Foreskin keratinocyte (primary cell): ENCODE measurements at places on chromosomes 3 and 15. TPM values are rescaled to one million over a fixed set of nuclear protein-coding genes. Genes with fewer than 3 reads are reported as not detected.

- no peak for DNase-seq
These were observed 37.4 kb upstream of the ARPP21 start for GRCh38 chr3:35601959-35602358.

- no peak for DNase-seq
These were observed 17.6 kb downstream of the VGLL4 start for GRCh38 chr3:11626084-11626463.

LOXL1 gene
- polyA plus RNA-seq: 9.7 and 14.9 TPM in 2 replicates

DNA sequence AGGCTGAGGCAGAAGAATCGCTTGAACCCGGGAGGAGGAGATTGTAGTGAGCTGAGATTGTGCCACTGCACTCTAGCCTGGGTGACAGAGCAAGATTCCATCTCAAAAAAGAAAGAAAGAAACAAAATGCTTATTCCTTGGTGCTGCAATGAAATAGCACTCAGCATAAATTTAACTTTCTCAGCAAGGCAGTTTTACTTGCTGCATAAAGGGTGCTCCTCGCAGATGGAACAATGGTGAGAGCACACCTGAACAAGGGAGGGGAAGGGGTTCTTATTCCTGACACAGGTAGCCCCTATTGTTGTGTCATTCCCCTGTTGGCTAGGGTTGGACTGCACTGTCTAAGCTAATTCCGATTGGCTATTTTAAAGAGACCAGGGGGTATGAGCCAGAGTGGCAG lies 17.1 kb downstream of the PAK2 start:
- no peak for DNase-seq

GRCh38 chr15:70121624-70122302 lies 24.0 kb upstream of the TLE3 start:
- DNase-seq: no peak

KCNMB2 gene
- not detected in 2 replicates for polyA plus RNA-seq

GRCh38 chr3:13322324-13322723 lies 97.8 kb downstream of the NUP210 start:
- DNase-seq: no peak

- no peak for DNase-seq
These were observed 16.0 kb downstream of the RUBCN start for GRCh38 chr3:197720694-197721093.

DNA sequence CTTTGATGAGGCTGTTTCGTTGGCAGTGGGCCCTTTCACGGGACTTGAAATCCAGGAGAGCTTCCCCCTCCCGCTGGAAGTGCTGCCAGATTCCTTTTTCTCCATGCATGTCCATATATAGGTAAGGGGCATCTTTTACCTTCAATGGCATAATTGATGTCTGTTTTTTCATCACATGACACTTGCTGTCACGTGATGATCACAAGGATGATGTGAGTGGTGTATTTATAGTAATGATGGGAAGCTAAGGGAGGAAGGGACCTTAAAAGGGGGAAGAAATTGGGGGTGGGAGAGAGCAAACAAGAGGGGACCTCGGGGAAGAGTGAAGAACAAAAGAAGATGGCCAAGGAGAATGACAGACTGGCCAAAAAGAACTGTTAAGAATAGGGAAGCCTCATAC lies 11.3 kb upstream of the SUSD5 start:
- DNase-seq: no peak

DNA sequence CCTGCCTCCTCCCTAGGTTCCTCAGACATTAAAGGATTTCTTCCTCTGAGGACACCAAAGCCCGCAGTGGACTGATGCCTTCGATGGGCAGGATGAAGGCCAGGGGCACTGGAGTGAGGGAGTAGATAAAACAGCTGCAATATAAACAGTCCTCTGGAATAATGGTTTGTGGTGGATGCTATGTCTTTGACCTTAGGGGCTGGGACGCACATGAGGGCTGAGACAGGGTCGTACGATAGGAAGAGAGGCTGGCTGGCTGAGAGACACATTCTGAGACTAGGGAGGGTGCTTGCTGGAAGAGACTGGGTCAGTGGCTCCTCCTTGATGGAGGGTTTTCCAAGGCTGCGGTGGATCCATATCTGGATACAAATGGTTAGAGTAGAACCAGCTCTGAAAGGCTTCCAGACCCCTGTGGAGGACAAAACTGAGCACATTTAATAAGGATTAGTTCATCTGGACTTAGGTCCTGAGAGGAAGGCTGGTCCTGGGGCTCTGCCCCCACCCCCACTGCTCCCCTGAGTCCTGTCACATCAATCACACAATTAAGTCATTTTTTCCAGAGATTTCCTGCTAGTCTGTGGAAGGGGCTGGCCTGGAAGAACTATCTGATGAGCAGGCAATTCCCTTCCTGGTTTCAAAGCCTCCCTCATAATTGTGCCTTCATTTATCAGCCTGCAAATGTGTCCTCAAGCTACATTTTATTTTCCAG lies 15.8 kb downstream of the TBC1D21 start:
- no peak for DNase-seq

NRROS gene
- 0.12 and 0.19 TPM in 2 replicates for polyA plus RNA-seq

AGTR1 gene
- polyA plus RNA-seq: not detected in 2 replicates

DNA sequence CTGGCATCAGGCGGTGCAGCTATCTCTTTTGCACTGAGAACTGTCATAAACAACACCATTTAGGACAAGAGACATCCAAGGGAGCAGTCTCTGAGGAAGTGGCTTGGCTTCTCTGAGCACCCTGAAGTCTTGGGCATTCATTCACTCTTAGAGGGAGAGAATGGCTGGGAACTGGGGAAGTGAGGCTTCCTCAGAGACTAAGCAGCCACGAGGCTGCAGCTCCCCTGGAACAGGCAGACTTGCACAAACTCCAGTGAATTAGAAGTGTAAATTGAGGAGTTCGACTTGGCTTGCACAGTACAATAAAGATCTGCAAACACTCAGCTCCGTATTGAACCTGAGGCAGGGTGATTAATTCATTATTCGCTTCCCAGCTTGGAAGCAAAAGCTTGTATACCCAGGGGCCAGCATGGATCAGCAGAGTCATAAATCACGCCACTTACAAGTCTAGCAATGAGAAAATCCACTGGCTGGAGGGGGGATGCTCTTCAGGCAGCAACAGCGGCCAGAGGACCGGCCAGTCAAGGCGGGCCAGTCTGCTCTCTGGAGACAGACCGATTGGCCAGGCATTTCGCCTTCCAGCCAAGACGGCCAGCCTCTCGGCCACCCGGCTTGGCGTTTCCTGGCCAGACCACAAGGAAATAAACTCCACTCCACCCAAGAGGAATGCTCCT lies 118.8 kb upstream of the ADPGK start:
- DNase-seq: no peak

SAMD7 gene
- not detected in 2 replicates for polyA plus RNA-seq

DNA sequence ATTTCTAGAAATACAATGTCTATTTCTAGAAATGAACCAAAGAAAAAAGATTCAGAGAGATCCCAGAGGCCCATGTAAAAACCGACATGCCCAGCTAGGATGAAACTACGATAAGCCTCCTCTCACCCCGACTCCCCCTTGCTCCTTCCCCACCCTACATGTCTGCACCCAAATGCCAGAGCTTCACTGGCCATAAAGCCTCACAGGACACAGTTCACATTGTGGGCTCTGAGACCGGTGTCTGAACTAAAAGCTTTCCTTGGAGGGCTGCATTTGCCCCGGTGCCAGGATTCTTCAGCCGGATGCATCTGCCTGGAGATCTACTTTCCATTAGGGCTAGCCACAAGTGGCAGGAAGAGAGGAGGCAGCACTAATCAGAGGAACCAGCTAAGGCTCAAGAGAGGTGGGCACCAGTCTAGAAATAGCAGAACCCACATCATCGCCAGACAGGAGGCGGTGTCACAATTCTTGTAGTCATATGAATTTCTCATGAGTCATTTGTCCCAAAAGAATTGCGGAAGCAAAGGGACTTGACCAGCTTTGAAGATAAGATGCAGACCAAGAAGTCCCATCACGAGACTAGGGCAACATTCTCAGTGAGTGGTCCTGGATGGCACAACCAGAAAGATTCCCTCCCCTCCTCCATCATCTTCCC lies 353.6 kb downstream of the NTRK3 start:
- no peak for DNase-seq

GOLGA8A gene
- 3.2 and 4.4 TPM in 2 replicates for polyA plus RNA-seq

TRAT1 gene
- polyA plus RNA-seq: not detected in 2 replicates

DNA sequence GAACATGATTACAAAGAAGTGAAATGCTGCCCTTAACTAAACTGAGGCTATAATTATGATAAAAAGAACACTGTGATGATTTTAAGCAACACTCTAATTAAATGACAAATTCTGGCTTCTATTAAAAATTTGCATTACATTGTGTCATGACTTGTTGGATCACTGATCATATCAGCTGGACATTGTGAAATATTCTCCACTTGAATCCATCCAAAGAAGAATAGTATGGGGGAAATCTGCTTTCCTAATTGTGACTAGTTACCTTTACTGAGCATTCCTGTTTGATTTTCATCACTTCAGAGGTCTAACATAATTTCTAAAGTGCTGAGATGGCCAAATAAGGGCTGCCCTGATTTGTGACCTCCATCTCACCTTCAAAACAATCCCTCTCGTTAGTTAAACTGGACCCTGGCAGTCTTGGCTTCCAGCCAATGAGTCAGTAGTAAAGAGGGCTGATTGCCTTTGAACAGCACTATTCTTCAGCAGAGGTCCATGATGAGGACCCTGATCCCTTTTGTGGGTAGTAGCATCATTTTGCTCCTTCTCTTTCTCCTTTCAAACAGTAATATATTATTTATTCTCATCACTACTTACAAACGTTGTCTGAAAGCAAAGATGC lies 53.5 kb upstream of the LEKR1 start:
- no peak for DNase-seq

GRCh38 chr3:122577409-122578031 lies at the start of gene PARP15:
Gene PARP15 (plus strand): TSS chr3:122577650. CDS start chr3:122577668, 18 bp downstream.
- no peak for DNase-seq

LRRIQ4 gene
- not detected in 2 replicates for polyA plus RNA-seq

DNA sequence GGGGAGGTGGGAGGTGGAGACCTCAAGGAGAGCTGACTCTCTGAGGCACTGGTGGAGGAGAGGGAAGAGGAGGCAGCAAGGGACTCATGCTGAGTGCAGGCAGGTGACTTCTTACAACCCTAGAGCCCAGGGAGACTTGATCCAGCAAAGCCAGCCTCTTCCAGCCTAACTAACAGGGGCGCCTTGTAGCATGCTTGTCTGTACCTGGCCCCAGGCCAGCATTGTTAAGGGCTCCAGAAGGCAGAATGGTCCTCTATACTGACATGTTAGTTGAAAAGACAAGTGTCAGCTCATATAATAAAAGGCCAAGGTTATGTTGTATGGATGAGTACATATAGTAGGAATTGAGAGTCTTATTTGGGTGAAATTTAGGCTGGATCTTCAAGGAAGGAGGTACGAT lies 65.4 kb downstream of the CHDH start:
- DNase-seq: no peak

ACKR4 gene
- polyA plus RNA-seq: 0.22 and 0.25 TPM in 2 replicates

ZSCAN29 gene
- polyA plus RNA-seq: 2.9 and 3.9 TPM in 2 replicates
